ENCODE measurements at places on chromosomes 7 and 10.
A peak's percentile ranks its signal among the peaks of the same experiment; 100 is the strongest.

DNA sequence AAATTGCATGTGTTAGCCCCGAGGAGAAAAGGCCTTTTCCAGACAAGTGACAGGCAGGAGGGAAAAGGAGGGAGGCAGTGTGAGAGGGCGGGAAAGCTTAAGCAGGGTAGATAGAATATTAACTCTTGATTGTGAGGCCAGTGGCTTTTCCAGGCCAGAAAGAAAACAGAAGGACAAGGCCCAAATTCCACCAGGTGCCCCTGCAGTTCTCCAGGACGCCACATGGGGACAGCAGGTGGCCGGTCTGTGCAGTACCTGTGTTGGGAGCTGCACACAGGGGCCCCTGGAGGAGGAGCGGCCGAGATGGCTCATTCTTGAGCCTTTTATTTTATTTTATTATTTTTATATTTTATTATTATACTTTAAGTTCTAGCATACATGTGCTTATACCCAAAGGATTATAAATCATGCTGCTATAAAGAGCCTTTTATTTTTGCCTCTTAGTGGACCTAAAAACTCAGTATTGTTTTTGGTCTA is 141.3 kb upstream of the KLF14 start:
- DNase-seq = peak; percentile 30

DNA sequence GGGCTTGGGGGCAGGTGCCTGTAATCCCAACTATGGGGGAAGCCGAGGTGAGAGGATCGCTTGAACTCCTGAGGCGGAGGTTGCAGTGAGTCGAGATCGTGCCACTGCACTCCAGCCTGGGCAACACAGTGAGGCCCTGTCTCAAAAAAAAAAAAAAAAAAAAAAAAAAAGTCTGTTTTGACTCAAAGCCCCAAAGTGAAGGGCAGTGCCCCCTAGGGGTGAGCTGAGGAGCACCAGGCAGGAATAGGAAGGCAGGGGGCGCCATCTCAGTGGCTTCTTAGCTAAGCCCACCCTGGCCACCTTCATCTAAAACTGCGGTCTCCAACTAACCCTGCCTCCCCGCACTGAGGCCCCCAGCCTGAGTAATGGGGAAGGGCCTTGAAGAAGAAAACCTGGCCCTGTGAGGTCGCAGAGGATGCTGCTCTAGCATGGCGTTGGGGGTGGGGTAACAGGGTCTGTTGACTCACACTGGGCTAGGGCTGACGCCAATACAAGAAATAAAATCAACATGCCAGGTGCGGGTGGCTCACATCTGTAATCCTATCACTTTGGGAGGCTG is 9.8 kb downstream of the PODXL start:
- DNase-seq = peak; percentile 73

DNA sequence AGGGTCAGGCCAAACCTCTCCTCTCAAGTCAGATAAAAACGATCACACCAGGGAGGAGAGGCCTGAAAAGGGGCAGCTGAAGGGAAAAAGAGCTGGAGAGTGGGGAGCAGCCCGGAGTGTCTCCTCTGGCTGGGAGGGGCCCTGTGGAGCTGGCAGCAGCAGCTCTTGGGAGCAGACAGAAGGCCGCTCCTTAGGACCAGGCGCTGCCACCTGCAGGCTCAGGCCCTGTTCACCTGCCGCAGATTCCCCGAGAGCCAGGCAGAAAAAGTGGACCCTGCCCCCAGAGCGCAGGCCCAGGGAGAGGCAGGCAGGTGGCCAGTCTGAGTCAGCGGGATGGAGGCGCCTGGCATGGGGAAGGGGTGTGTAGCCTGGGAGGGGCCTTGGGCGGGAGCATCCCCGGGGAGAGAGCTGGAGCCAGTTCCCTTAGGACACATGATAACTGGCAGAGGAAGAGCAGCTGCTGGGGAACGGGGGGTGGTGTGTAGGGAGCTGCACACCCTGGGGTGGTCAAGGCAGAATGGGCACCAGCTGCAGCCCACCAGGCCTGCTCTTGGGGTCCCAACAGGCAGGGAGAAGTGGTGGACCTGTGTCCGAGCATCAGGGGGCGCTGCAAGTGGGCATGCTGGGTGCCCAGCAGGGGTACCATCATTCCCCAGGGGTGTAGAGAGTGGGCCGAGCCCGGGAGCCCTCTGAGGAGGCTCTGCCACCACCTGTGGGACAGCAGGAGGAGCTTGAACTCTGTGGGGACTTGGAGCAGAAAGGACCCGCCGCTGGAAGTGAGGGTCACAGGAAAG is 177.2 kb upstream of the RHEB start:
- DNase-seq = no peak

DNA sequence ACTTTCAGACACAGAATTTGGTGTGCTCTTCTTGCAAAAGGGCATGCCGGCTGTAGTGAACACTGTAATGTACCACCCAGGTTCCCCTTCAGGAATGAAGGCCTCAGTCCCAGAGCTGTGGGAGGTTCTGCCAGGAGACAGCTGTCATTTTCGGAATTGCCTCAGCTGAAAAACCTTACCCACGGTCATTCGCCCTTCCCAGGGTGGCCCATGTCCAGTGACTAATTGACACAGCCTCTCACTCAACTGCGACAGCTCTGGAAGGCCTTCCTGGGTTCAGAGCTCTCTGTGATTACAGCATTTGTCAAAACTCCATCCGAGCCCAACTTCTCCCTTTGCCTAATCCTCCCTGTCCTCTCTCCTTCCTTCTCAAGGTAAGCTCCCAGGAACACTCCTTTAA is 43.7 kb upstream of the WAC start:
- no peak for DNase-seq

GRCh38 chr10:67607472-67607871 is 88.5 kb downstream of the CTNNA3 start:
- DNase-seq = no peak

DNA sequence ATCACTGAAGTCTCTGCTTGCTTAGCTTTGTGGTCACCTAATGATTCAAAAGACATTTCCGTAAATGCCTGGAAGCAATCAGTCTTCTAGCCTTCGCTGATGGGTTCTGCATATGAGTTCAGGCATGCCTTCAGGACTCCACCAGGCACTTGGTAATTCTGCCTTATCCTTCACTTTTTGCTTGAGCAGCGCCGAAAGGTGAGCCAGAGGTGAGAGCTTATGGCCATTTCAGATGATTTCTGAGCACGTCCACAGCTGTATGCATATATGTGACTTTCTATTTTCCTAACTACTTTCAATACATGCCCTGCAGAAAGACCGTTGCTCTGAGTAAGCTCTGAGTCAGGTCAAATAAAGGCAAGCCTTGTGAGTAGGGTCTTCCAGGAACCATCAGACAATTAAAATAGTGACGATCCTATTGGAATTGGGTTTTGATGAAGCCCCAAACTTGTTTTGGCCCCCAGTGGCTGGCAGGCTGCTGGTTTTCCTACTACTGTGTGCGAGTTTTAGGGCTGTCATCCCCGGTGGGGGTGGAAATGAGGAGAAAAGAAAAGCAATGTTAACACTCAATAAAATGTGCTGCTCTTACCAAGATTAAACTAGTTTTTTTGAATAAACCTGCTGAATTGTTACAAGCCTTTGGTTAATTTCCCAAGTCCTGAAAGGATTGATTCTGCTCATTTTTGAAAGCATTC is 154.4 kb upstream of the AKR1E2 start:
- no peak for DNase-seq

- no peak for DNase-seq
Measured at GRCh38 chr10:44313761-44314165, 71.1 kb downstream of the CXCL12 start.

GRCh38 chr10:62268399-62269114 is at the start of gene RTKN2:
RTKN2 (minus strand) TSS chr10:62268844; CDS start chr10:62268610, 234 bp downstream.
- peak; percentile 54 for DNase-seq

DNA sequence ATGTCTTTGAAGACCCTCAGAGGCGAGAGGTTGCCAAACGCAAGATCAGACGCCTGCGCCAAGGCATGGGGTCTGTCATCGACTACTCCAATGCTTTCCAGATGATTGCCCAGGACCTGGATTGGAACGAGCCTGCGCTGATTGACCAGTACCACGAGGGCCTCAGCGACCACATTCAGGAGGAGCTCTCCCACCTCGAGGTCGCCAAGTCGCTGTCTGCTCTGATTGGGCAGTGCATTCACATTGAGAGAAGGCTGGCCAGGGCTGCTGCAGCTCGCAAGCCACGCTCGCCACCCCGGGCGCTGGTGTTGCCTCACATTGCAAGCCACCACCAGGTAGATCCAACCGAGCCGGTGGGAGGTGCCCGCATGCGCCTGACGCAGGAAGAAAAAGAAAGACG is 8.1 kb upstream of the SGCE start:
- no peak for DNase-seq

DNA sequence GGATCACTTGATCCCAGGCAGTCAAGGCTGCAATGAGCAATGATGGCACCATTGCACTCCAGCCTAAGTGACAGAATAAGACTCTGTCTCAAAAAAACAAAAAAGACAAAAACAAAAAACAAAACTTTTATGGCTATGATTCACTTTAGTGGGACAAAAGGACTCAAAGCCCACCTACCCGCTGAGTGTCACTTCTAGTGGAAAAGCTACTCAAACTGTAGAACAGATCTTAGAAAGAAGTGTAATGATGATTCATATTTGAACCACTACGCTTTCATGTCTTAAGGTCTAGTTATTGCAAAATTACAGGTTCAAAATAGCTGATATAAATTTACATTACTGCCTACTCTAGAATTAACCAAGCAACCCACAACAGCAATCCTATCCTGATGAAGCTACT is 47.1 kb upstream of the OTUD1 start:
- no peak for DNase-seq

GRCh38 chr10:28840971-28841370 is 163.7 kb downstream of the BAMBI start:
- DNase-seq = no peak

DNA sequence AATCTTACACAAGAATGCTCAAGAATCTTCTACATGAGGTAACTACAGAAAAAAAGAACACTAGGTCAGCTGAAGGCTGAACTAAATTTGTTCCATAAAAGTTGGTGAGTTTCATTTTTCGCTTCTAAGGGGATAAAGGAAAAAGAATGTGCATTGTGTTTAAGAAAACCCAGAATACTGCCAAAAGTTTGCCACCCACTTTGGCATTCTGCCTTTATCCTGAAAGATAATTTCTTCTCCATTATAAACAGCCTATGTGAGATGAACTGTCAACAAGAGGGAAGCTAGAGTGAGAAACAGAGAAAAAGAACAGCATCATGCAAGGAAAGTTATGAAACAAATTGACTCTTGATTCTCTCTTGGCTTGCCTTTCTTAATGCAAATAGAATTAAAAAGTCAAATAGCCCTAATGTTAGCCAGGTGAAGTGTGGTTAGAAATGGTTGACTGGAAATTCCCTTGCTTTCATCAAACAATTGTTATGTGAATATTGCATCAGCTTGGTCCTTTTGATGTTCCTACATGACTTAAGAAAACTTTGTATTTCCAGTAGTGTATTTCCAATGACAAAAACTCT is 25.8 kb downstream of the STEAP1 start:
- DNase-seq = no peak

DNA sequence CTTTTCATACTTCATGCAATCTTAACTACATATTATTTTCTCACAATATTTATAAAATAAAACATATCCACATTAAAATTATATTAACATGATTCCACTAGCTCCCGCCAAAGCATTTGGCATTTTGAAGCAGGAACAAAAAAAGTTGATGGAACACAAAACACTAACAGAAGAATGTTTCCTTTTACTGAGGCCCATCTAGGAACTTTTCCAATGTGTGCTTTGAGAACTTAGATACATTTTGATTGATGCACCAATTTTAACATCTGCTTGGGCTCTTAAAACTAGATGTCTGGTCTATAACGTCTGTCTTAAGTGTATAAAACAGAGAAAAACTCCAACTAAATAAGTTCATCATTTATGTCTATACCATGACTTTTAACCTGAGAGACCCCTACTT is 1214.8 kb downstream of the SORCS1 start:
- no peak for DNase-seq

GRCh38 chr10:51046654-51047053 is 27.6 kb upstream of the PRKG1 start:
- DNase-seq = no peak

DNA sequence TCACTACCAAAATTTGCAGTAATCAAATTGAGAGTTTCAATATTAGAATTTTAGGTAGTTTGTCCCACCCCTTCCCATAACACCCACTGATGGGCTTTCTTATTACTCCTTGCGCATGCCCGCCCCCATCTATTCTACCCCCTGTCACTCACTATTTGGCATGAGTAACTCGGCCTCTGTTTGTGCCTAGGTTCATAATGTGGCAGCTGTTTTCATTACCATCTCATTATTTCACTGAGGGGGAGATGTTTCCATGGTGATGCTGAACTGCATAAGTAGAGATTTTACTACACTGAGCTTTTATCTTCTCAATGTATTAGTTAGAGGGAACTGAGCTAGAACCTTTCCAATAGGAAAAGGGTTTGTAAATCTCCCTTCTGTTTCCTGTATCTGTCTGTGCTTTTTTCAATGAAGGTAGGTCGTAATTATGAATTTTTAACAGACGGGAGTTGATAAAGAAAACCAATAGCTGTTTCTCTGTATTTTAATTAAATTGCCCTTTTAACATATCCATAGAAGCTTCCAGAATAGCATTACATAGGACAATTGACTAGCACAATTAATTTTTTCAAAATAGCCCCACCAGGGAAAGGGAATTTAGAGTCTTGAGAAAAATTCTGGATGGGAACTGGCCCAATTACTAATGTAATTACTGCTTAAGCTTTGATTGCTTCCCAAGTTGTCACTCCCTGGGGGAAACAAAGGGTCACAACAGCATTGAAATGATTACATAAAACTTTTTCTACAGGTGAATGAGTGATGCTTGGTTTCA is 33.4 kb downstream of the PRPS1L1 start:
- DNase-seq = no peak

GRCh38 chr7:90403174-90404113 is at the start of gene CLDN12:
CLDN12 (plus strand) TSS chr7:90403461; CDS start chr7:90412677, 9,216 bp downstream.
- DNase-seq = peak; percentile 45

- DNase-seq = no peak
Measured at GRCh38 chr7:141593134-141593533, 41.9 kb downstream of the AGK start.

- DNase-seq = no peak
Measured at GRCh38 chr10:103789771-103790201, 65.6 kb downstream of the SH3PXD2A start.

DNA sequence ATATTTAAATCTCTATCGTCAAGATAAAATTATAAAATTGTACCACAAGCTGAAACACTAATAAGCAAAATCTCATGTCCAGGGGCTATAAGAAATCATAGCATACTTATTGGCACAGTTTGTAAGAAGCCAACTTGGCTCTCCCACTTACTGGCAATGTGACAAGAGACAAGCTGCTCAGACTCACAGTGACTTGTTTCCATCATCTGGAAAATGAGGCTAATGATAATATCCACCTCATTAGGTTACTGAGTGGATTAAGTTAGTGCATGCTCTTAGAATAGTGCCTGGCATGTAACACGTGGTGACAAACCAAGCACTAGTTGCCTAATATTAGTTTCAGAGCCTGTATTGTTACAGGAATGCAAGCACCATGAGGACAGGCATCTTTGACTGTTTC is 234.4 kb downstream of the GLI3 start:
- no peak for DNase-seq

Measured in CD4-positive, alpha-beta T cell (primary cell).